ENCODE measurements at places on chromosomes 4 and X. TPM values are rescaled to one million over a fixed set of nuclear protein-coding genes. Genes with fewer than 3 reads are reported as not detected.
A peak's percentile ranks its signal among the peaks of the same experiment; 100 is the strongest.

GRCh38 chrX:10549280-10549679 is 71.1 kb downstream of the MID1 start:
- DNase-seq: no peak

Gene DUX4
- total RNA-seq: not detected

- no peak for DNase-seq
These were observed 120.2 kb upstream of the CENPE start for GRCh38 chr4:103318327-103318726.

DNA sequence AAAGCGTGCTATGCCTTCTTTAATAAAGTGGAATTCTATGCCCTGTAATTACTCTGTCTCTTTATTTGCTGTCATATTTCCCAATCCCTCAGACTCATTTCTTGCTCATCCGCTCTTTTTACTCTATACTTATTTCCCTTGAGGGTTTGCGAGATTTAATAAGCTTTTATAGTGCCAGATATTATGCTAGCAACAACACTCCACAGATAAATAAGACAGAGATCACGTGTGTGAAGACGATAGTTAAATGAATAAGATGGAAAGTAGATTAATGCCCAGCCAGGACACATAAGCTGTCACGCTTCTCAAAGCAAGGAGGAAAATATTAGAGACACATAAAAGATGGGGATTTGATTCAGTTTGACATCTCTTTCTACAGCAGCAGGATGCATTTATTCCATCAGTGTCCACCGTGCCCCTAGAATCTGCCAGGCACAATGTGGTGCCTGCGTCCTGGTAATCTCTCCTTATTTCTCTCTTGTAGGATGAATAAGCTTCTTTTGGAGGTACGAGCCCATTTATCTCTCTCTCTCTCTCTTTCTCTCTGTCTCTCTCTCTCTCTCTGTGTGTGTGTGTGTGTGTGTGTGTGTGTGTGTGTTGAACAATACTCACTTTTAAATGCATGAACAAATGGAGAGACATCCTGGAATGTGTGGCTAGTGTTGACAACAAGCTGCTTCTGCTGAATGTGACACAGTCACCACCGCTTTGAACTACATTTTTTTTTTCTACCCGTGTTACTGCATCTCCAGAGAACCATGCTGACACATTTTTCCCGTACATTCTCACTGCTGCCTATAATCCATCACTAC is 48.2 kb downstream of the TMEM156 start:
- DNase-seq: no peak

DNA sequence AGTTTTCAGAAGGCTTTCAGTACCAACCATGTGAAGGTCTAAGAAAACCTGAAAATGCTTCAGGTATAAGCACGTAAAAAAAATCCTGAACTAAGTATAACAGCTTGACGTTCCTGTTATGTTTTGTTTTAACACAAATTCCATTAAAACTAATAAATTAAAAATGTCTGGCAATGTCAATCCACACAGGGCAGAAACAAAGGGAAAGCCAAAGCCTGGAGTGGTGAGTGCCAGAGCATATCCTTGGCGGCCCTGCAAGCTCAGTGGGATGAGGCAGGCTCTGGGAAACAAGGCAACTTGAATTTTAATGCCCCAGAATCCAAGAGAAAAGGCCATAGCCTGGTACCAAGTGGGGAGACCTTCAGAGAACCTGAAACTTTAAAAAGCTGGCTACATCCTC is 78.2 kb downstream of the EPHA5 start:
- DNase-seq: no peak

DNA sequence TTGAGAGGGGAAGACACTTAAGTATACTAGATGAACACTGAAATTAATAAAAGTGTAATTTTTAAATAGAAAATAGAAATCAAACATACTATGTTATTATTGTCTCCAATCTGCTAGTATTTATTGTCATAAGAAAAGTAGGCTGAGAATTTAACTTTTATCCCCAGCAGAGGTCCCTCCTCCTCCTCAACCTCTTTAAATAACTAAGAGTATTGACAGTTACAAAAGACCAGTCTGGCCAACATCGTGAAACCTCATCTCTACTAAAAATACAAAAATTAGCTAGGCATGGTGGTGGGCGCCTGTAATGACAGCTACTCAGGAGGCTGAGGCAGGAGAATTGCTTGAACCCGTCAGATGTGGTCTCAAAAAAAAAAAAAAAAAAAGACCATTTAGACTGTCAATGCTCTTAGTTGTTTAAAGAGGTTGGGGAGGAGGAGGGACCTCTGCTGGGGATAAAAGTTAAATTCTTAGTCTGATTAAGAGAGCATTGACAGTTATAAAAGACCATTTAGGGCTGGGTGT is 4.2 kb downstream of the SLC30A9 start:
- DNase-seq: no peak

Gene SULT1E1
- total RNA-seq: not detected

Gene ELOVL6
- total RNA-seq: 8.9 TPM

GRCh38 chr4:140774956-140775355 is 18.8 kb upstream of the TBC1D9 start:
- DNase-seq: no peak

- DNase-seq: no peak
These were observed 6.2 kb downstream of the GK start for GRCh38 chrX:30659421-30659820.

DNA sequence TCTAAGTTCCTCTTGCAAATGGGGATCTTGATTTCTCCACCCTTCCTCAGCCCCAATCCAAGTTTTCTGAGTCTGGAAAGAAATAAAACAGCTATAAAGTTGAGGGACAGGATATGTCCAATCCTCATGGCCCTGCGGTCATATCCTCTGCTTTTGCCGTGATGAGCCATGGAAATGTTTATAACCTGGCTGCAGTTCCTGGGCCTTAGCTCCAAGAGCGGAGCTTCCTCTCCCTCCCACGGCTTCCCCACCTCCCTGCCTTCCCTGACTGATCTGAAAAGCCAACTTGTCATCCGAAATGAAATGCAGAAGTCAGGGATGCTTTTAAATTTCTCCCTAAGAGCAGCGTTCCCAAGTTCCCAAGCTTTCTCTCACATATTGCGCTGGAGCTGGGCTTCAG is 221.5 kb upstream of the SFRP2 start:
- DNase-seq: no peak

DNA sequence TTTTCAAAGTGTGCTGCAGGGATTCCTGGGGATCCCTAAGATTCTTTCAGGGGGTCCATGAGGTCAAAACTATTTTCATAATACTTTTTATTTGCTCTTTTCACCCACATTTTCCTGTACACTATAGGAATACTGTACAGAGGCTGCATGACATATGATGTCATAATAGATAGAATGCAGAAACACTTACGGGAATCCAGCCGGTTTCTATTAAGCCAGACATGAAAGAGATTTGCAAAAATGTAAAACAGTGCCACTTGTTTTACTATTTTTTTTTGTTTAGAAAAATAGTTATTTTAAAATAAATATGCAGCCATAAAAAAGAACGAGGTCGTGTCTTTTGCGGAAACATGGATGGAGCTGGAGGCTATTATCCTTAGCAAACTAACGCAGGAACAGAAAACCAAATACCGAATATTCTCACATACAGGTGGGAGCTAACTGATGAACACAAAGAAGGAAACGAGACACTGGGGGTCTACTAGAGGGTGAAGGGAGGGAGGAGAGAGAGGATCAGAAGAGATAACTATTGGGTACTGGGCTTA is 5.0 kb downstream of the ZFX start:
- DNase-seq: no peak

Gene TENT5D
- not detected for total RNA-seq

Gene TAB3
- total RNA-seq: 19.5 TPM

Gene S100P
- 1.7 TPM for total RNA-seq

Gene CFP
- 5.1 TPM for total RNA-seq

- no peak for DNase-seq
These were observed 265.4 kb downstream of the RAPGEF2 start for GRCh38 chr4:159368320-159368719.

Gene XAGE2
- total RNA-seq: not detected

DNA sequence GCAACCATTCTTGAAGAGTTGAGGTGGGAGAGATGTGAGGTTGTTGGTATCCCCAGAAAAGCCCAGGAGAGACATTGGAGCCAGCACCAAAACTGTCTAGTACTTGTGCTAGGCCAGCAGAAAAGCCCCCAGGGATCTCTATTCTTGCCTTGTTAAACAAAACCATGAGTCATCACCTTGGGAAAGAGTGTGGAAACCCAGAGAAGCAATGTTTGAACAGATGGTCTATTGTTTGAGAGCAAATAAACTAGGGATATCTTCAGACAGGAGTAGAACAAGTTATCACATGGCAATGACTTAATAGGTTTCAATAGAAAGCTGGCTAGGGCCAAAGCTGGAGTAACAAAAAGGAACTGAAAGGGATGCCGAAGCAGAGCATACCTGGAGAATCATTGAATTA is 195.7 kb upstream of the CASK start:
- DNase-seq: no peak

DNA sequence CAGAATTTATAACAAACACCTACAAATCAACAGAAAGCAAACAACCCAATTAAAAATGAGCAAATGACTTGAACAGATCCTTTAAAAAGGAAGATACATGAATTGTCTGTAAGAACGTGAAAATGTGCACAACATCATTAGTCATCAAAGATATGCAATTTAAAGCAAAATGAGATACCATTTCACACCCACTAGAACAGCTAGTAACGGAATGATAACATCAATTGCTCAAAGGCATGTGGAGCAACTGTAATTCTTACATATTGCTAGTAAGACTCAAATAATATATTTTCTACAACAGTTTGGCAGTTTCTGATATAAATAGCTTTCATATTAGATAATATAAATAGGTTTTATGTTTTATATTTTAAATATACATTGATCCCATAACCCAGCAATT is 82.5 kb downstream of the LCORL start:
- DNase-seq: no peak

DNA sequence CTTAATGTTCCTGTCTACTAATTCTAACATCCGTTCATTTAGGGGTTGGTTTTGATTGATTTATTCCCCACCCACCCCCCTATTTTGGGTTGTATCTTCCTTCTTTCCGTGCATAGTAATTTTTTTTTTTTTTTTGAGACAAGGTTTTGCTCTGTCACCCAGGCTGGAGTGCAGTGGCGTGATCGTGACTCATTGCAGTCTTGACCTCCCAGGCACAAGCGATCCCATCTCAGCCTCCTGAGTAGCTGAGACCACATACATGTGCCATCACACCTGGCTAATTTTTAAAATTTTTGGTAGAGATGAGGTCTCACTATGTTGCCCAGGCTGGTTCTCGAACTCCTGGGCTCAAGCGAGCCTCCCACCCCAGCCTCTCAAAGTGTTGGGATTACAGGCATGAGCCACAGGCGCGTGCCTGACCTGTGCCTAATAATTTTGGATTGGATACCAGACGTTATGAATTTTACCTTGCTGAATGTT is 79.9 kb downstream of the ZFX start:
- DNase-seq: no peak

DNA sequence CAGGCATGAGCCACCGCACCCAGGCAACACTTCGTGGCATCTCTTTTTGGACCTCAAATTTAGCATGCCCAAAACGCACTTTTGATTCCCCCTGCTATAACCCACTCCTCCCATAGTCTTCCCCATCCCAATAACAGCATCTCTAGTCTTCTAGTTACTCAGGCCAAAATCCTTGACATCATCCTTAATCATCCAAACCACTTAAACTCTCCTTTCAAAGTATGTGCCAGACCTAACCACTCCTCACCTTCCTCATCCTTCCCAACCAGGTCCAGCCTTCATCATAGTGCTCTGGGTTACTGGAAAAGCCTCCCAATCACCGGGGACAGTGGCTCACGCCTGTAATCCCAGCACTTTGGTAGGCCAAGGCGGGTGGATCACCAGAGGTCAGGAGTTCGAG is 41.9 kb downstream of the AFAP1 start:
- no peak for DNase-seq

Gene RAB40A
- 0.68 TPM for total RNA-seq

DNA sequence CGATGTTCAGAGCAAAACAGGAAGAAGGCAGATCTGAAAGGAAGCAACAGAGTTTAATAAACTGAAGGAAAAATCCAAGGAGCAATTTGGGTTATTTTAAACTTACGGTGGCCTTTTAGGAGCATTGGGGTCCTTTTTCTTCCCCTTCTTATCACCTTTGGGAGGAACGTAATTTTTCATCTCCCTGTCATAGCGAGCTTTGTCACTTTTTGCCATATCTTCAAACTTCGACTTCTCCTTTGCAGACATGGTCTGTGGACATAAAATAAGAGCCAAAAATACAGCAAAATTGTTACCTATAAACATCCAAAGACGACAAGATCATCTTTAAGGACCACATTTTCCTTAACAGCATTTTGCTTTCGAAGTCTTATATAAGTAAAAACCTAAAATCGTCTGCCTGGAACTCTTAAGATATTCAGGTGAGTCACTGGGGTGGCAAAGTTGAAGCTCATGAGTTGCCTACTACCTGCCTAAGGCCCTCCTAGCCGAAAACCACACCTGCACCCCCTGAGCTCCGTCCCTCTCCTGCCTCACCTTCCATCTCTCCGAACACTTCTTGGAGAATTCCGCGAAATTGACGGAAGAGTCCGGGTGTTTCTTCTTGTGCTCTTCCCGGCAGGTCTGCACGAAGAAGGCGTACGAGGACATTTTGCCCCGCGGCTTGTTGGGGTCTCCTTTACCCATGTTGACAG is 1.0 kb downstream of the HMGB2 start:
- peak; percentile 61 for DNase-seq

DNA sequence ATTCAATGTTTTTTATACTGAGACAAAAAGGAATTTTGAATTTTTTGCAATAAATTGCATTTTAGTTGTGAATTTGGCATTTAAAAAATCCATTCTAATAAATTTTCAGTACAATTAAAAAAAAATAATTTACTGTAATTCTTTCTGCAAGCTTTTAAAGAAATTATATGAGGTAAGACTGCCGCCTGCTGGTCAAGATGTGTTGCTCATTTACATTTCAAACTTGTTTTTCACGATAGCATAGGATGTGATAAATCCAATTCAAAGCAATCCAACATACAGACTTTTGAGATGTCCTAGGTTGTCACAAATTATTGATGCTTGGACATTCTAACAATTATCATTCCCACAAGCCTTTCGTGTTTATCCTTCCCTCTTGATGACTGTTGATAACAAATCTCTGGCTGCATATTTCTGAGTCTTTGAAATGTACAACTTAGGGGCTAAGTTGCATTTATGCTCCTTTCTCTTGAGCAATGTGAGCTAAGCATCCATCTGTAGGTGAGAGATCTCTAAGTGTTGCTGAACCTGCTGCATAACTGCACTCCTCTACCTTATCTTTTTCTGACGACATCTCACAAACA is 21.7 kb upstream of the MFAP3L start:
- peak; percentile 52 for DNase-seq

DNA sequence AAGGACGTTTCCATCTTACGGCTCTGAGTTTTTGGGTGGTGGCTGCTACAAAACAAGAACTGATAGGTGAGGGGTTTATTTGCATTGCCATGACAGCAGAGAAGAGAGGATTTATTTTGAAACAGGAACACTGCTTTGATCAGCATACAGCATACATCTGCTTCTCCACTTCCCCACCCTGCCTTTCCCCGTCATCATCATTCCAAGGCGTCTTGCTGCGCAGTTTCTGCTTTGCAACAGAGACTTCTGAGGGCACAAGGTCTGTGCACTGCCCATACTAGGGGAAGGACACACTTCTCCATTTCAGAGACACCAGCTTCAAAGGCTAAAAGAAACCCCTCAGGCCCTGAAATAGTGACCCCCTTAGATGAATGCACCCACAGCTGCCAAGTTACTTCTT is 19.1 kb downstream of the STARD8 start:
- no peak for DNase-seq

GRCh38 chr4:6960628-6961412 is 51.2 kb downstream of the TBC1D14 start:
- no peak for DNase-seq

Gene VEGFC
- not detected for total RNA-seq

GRCh38 chr4:138032222-138032621 is 209.9 kb downstream of the SLC7A11 start:
- no peak for DNase-seq

- peak; percentile 71 for DNase-seq
These were observed 14.8 kb downstream of the PDK3 start for GRCh38 chrX:24479924-24480323.

All from activated naive CD4-positive, alpha-beta T cell treated with anti-CD3 and anti-CD28 coated beads, Interleukin-2, amount 50 U/mL, for 72 hours (primary cell).